ENCODE measurements at places on chromosomes 4 and X.
A peak's percentile ranks its signal among the peaks of the same experiment; 100 is the strongest.

DNA sequence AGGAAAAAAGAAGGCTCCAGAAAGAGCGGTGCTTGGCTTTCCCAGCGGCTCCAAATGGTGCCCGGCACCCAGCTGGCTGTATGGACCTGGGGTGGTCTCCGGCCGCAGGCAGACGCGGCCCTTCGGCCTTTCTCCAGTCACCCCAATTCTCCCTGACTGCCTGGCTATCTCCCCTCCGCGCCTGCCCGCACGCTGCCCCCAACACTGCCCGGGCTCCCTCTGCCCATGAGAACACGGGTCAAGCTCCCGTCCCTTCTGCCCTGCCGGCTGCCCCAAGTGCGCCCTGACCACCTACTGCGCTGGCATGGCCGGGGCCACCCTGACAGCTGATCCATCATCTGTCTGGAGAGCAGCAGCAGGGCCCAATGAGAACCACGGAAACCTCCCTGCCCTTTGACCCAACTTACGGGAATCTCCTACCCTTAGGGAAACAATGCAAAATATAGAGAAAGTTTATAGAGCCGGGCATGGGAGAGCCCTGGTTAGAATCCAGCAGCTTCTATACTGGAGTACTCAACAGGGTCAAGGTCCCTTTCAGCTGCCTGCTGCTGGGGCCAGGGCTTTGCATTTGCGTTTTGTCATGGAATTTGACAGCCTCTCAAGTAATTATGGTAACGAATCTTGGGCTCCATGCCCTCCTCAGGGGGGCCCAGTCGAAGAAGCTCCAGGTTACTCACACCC, 1.2 kb upstream of the FAM3A start:
- peak; percentile 82 for DNase-seq

DNA sequence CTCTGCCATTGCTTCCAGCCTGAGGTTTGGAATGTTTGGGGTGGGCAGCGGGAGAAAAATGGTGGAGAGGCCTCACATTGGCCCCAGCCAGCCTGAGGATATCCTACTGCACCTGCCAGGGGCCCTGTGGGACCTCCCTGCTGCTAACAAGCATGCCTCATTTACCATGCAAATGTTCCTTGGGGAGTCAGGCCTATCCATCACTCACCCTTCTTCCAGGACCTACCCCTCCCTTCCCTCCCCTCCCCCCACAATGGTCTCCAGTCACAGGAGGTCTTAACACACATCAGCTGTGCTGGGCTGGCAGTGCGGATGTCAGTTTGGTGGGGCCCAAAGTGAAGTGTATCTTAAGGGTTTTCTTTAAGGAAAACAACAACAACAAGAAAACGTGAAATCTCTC, 139.2 kb downstream of the SHOX start:
- peak; percentile 71 for DNase-seq

DNA sequence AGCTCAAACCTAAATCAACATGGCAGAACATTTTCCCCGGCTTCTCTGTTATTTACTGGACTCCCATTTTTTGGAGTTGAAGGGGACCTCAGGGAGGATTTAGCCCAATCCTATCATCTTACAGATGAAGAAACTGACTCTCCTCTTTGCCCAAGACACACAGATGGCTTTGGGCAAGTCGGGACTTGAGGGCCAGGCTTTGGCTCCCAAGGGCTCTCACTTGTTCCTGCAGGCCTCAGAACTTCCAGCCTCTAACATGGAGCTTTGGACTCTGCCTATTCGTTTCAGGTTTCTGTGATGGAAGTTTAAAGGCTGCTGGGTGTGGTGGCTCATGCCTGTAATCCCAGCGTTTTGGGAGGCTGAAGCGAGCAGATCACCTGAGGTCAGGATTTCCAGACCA, 59.5 kb downstream of the RHOH start:
- no peak for DNase-seq

- no peak for DNase-seq
Measured at GRCh38 chr4:85475631-85476233, 782 bp downstream of the ARHGAP24 start.

GRCh38 chrX:104105330-104106262, 6.7 kb upstream of the ZCCHC18 start:
- DNase-seq = no peak

- DNase-seq = no peak
Measured at GRCh38 chr4:86775061-86775460, 74.1 kb downstream of the SLC10A6 start.

- no peak for DNase-seq
Measured at GRCh38 chr4:108619372-108620100, 840 bp upstream of the RPL34 start.

DNA sequence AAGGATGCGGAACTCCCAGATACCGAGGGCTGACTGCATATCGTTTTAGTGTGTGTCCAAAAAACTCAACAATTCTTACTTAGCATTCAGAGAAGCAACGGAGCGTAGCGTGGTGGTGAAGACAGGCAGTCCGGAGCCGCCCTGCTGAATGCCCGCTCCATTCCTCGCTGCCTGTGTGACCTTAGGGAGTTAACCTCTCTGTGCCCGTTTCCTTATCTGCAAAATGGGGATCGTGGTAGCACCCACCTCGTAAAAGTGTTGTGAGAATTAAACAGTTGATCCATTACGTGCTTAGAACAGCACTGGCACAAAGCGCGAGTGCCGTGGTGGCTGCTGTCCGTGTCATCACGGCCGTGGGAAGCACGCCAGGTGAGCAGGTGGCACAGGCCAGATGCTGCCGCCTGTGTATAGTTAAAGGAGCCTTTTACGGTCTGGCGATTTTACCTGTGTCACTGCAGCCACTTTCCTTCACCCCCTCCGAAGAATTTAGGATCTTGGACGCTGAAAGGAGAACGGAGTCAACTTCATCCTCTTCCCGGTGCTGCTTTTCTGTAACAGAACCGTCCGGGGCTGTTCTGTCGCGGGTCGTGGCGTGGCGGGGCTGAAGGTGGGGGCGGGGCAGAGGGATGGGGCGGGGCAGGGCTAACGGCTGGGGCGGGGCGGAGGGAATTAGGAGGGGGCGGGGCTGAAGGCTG, 885 bp downstream of the CCDC110 start:
- DNase-seq = peak; percentile 57

- no peak for DNase-seq
Measured at GRCh38 chr4:188942606-188943005, 803.4 kb downstream of the TRIML1 start.

DNA sequence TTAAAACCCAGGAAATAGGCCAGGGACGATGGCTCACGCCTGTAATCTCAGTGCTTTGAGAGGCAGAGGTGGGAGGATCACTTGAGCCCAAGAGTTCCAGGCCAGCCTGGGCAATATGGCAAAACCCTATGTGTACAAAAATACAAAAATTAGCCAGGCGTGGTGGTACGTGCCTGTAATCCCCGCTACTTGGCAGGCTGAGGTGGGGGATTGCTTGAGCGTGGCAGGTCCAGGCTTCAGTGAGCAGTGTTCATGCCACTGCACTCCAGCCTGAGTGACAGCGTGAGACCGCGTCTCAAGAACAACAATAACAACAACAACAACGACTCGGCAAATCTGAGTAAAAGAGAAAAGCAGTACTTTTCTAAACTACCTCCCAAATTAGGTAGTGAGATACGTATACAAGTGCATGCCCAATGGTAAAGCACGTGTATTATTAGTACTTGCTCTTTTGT, 13.0 kb upstream of the NDUFC1 start:
- DNase-seq = no peak

DNA sequence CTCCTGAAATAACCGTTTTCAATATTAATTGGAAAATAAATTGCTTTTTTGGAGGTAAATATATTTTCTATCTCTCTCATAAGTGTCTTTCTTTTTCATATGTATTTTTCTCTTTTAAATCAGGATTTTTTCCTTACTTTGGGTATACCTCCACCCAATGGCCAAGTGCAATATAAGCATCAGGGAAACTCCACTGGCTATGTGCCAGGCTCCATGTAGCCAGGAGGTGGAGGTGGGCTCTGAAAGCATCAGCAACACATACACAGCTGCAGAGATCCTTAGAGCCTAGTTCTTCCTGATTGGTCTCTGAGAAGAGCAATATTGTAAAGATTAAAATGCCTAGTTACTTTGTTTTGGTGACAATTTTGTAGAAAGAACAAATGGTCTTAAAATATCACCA, 3.4 kb downstream of the GABRA2 start:
- no peak for DNase-seq

DNA sequence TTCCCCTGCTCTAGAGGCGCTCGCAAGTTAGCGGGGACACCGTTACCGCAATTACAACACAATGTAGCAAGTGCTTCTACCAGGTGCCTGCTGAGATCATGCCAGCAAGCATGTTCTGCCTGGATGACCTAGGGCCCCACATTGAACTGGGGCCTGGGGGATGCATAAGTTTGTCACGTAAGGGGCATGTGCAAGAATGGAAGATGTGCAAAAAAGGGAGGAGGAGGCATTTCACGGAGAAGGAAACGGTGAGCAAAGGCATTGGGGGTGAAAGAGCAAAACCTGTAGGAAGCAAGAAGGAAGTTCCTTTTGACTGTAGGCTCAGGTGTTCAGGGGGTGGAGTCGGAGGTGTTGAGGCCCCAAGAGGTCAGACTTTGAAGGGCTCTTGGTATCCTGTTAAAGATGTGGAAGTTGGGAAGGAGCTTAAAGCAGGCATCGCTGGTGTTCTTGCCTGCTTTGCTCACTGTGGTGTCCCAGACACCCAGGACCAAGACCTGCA, 602 bp upstream of the SCARB2 start:
- no peak for DNase-seq

DNA sequence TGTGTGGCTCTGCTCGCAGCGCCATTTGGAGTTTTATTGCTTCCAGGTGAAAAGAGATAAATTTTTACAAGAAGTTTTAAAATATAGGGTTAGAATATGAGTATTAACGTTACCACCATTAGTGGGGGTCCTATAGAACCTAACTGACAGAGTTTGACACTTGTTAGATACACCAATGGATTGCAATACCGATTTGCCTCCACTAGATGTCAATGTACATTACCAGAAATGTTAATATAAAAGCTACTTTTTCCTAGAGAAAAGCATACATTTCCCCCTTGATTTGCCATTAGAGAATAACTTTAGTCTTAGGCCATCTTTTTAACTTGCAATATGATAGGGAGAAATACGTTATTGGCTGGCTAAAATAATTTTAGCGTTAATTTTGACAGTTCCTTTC, 108.4 kb downstream of the LINC00632 start:
- peak; percentile 3 for DNase-seq

DNA sequence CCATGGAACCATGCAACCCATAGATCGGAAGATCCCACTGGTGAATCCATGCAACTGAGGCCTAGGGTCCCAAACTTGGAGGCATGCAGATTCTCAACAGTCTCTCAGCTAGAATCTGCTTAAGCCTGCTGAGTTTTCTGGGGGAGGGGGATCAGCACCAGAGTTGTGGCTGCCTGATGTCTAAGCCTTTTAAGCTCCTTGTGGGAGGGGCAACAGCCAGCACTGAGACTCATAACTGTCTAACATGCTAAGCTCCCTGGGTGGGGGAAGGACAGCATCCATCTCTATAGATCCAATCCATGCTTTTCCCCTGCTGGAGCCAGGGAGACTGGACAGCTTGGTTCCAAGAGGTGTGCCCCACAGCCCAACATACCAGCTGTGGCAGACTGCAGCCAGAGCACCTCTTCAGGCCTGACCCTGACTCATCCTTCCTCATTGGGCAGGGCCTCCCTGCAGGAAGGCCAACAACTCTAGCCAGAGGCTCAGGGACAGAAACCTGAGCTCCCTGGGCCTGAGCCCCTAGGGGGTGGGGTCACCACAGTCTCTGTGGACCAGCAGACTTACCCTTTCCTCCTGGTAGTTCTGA, 300.1 kb upstream of the SLC7A11 start:
- DNase-seq = peak; percentile 54

GRCh38 chr4:124713185-124713592, 657 bp upstream of the ANKRD50 start:
- DNase-seq = peak; percentile 87

- no peak for DNase-seq
Measured at GRCh38 chr4:104869831-104870230, 276.8 kb upstream of the TET2 start.

DNA sequence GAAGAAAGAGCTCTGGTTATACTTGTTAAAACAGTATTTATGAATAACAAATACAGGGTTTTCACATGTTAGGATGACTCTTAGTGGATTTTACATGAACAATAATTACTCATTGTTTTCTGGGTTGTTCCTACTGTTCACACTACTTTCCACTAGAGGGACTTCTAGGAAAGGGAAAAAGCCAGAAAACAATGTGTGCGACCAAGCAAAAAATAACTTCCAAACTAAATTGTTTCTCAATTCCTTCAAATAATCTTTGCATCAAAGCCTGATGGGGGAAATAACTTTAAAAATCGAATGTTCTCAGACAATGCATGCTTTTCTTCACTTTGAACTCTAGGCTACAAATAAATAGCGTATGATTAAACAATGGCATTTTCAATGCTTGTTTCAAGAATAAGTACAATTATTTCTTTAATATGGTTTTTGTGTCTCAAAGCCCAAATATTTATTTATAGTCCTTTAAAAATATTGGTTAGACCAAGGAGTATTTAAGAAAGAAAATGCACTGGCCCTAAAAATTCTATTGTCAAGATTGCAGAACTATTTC, 72.1 kb upstream of the ETNPPL start:
- DNase-seq = no peak

DNA sequence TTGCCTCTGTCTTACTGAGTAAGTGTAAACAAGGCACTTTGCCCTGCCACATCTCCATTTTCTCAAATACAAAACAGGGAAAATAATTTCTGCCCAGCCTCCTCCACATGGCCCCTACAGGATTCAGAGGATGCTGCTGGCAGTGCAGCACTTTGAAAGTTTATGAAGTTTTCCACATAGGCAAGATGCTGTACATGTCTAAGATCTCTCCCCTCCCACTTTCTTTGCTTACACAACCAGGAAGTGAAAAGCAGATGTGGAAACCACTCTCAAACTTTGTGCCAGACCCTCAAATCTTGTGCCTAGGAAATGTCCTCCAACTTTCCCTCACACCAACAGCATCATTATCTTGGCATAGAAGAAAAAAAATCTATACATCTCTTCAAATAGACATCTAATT, 257.0 kb upstream of the LDB2 start:
- DNase-seq = no peak

- DNase-seq = peak; percentile 50
Measured at GRCh38 chrX:100408713-100409609, 1.1 kb downstream of the PCDH19 start.

DNA sequence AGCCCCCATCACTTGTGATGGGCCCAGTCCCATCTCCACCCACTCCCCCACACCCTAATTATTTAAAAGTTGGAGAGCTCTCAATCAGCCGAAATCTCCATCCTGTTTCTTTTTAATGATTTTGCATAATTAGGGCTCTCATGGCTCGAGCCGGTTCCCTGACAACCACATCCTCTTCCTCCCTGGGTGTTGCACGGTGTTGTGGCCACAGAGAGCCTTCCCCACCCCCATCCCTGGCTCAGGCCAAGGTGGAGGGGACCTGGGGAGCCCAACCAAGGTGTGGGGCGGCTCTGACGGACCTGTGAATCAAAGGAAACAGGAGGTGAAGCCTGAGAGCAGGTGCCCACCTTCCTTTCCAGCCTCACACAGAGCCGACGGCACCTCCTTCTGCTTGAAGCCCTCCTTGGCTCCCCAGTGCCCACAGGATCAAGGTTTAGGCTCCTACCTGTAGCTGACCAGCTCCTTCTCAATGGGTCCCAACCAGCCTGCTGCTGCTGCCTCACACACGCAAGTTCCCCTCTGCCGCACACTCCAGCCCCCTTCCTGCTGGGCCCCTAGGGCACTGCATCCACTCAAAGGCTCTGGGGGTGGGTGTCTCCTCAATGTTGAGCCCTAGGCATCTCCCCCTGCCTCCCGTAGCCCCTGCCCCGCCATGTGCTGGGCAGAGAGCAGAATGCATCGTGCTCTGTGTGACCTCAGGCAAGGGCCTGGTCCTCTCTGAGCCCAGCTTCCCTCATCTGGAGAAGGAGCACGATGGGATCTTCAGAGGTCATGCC, 68.7 kb downstream of the WFS1 start:
- no peak for DNase-seq

- peak; percentile 1 for DNase-seq
Measured at GRCh38 chr4:22999419-22999818, 306.7 kb downstream of the GBA3 start.

Data from ELF-1 (cell line).